ENCODE measurements at places on chromosomes 12 and 14.

DNA sequence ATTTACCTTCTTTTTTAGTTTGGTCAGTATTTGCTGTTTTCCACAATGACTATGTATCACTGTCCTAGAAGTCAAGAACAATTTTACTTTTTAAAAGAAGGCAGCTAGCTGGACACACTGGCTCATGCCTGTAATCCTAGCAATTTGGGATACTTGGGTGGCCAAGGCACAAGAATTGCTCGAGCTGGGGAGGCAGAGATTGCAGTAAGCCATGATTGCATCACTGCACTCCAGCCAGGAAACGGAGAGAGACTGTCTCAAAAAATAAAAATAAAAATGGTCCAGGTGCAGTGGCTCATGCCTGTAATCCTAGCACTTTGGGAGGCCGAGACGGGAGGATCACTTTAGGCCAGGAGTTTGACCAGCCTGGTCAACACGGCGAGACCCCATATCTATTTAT lies 28.3 kb downstream of the MDM1 start:
- no peak for DNase-seq

GRCh38 chr12:54051874-54052437 lies 1.7 kb upstream of the HOXC4 start:
- no peak for DNase-seq

DNA sequence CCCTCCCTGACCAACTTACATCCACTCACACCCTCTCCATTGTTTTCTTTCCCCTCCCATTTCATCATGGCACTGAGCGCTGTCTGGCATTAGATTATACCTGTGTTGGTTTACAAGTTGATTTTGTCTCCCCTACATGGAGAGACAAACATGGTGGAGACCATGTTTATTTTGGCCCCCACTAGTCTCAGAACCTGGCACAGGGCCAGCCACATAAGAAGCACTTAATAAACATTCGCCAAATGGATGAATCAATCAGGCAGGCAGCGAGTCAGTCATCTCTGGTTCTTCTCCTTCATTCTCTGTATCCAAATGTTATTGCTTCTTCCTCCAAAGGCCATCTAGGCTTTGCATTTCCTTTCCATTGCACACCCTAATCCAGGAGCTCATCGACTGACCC lies 177.4 kb downstream of the DPF3 start:
- no peak for DNase-seq

GRCh38 chr14:70013271-70013873 lies 134.2 kb downstream of the SMOC1 start:
- peak; percentile 63 for DNase-seq

DNA sequence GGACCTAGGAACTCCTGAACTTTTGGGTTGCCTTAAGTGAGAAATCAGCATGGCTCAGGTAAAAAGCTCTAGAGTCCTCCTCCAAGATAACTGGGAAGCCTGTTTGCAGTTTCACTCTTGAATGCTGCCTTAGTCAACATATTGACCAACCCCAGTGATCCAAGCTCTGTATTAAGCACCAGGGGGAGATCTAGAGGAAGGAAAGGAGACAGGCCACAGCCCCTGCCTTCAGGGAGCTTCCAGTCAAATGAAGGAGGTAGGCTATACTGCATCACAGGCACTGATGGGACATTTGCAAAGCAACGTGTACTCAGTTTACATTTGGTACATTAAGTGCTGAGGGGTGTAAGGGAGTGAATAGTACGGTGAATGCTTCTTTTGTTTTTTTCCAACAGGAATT lies 1.2 kb upstream of the CSAD start:
- no peak for DNase-seq

DNA sequence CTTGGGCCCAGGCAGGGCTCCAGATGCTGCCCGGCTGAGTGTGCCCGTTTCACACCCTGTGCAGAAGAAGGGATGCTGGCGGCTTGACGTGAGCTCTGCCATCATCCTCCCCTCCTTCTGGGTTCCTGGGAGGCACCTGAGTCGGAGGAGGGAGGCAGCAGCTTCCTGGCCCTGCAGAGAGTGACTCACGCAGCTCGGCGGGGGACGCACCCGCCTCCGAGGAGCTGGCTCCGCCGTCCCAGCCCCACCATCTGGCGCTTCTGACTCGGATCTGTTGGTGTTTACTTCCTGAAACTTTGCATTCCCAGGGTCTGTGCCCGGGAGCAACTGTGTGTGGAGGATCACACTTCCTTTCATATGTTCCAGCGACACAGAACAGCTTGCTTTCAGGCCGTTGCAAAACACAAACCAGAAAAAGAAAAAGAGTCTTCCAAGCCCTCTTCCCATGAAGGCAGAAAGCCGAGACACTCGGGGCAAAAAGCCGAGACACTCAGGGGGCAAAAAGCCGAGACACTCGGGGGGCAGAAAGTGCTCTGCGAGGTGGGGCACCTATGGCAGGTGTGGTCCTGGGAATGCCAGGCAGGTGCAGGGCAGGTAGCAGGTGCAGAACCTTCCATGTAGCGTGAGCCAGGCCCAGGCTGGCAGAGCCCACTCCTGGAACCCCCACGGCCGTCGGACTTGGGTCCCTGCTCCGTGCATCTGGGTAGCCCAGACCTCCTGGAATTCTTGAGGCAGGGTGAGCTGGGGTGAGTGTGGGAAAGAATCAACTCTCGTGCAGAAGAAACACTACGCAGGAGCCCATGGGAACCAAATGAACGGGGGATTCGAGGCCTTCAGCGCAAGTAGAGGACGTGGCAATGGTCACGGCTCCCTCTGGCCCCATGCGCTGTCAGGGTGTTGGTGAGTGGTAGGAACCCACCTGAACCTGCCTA lies 27.6 kb upstream of the GALNT9 start:
- DNase-seq, result peak; percentile 85

Data from D341Med (cell line).